ENCODE measurements at places on chromosomes 3 and 15. TPM values are rescaled to one million over a fixed set of nuclear protein-coding genes. Genes with fewer than 3 reads are reported as not detected.

- no peak for DNase-seq
- H3K27me3 ChIP-seq = no peaks in the 10 kb centered on the region
- no peaks in the 10 kb centered on the region for H3K4me1 ChIP-seq
- H3K36me3 ChIP-seq = no peaks in the 10 kb centered on the region
Observed at GRCh38 chr15:49815950-49816349, 195.1 kb downstream of the DTWD1 start.

GRCh38 chr3:183313764-183314163 lies 60.7 kb downstream of the B3GNT5 start:
- H3K27ac ChIP-seq = no peak overlapping the region
- H3K27me3 ChIP-seq = no peaks in the 10 kb centered on the region

- H3K36me3 ChIP-seq = peaks cover 17% of the 10 kb centered on the region
- no peak overlapping the region for H3K27ac ChIP-seq
- H3K4me3 ChIP-seq = no peak overlapping the region
- H3K4me1 ChIP-seq = no peaks in the 10 kb centered on the region
- peaks cover 3% of the 10 kb centered on the region for H3K27me3 ChIP-seq
Observed at GRCh38 chr3:63921741-63922482, 9.7 kb upstream of the SCAANT1 start.

DNA sequence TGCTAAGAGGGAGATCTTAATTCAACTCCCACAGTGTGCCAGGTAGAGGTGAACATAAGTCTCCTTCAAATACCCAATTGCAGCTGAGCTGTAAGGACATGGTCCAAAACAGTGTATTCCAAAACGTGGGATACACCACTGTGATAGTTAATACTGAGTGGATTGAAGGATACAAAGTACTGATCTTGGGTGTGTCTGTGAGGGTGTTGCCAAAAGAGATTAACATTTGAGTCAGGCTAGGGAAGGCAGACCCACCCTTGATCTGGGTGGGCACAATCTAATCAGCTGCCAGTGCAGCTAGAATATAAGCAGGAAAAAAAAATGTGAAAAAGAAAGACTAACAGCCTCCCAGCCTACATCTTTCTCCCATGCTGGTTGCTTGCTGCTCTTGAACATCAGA lies 45.1 kb upstream of the PHLDB2 start:
- H3K27ac ChIP-seq = no peak overlapping the region
- H3K27me3 ChIP-seq = no peaks in the 10 kb centered on the region
- DNase-seq = no peak
- no peaks in the 10 kb centered on the region for H3K4me1 ChIP-seq

- H3K4me1 ChIP-seq = no peaks in the 10 kb centered on the region
- no peaks in the 10 kb centered on the region for H3K27me3 ChIP-seq
- DNase-seq = no peak
- H3K27ac ChIP-seq = no peak overlapping the region
- no peak overlapping the region for H3K4me3 ChIP-seq
- no peaks in the 10 kb centered on the region for H3K36me3 ChIP-seq
Observed at GRCh38 chr3:151992326-151993041, 119.0 kb downstream of the SUCNR1 start.

Gene KIF15
- 5.8 TPM for total RNA-seq

All from glutamatergic neuron (in vitro differentiated cells).